Activated CD4-positive, alpha-beta T cell treated with anti-CD3 and anti-CD28 coated beads, Interleukin-2, amount 10 ng/mL, durations not matched to agents 7 days and 5 days (primary cell): ENCODE measurements at places on chromosomes 2 and 18.

- DNase-seq: no peak
Observed at GRCh38 chr2:157839822-157840221, 36.3 kb downstream of the ACVR1 start.

- DNase-seq: no peak
Observed at GRCh38 chr2:196293751-196294515, 122.6 kb upstream of the STK17B start.

- no peak for DNase-seq
Observed at GRCh38 chr2:234329202-234329960, 167.5 kb downstream of the ARL4C start.

DNA sequence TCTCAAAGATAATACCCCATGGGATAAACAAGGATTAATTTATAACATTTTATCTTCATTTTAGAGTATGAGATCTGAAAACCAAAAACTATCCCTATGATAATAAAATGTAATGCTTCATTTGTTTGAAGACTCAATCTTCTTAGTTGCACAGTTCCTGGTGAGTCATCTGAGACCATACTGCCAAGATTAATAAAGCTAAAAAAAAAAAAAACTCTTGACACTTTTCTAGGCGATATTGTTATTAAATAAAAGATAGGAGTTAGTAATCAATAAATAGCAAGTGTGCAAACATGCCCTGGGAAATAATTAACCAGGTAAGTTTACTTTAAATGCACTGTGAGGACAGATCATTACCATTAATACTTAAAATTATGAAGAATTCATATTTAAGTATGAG lies 83.9 kb downstream of the RPE start:
- DNase-seq: no peak

GRCh38 chr2:48435909-48436308 lies 94.0 kb upstream of the STON1 start:
- no peak for DNase-seq

- DNase-seq: no peak
Observed at GRCh38 chr2:176334729-176335128, 65.5 kb downstream of the MTX2 start.

DNA sequence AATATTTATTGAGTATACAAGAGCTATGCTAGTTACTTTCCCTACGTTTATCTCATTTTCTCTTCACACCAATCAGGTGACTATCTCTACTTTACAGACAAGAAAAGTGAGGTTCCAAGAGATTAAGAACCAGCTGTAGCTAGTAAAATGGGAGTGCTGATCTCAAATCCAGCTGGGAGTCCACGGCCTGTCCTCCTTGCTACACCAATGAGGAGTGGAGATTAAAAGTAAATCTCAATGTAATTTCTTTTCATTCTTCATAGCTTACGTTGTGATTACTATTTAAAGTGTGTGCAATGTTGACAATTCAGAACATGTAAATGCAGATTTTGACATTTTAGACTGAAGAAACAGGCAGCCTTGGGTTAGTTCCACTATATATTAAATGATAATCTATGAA lies 53.9 kb upstream of the NRP2 start:
- DNase-seq: no peak

DNA sequence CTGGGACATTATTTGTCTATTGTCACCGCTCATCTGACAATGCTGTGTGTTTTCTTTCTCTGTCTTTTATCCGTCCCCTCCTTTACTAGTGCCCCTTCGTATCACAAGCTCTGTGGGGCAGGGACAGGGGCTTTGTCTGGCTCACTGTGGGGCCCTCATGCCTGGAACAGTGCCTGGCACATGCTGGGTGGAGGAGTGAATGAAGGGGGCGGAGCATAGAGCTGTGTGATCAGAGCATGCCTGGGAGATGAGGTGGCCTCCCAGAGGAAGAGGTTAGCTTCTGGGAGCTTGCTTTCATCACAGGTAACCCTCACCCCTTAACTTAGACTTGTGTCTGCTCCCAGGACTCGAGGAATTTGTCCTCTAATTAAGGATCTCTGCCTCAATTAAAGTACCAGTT lies 16.4 kb downstream of the MTCL1 start:
- DNase-seq: no peak

DNA sequence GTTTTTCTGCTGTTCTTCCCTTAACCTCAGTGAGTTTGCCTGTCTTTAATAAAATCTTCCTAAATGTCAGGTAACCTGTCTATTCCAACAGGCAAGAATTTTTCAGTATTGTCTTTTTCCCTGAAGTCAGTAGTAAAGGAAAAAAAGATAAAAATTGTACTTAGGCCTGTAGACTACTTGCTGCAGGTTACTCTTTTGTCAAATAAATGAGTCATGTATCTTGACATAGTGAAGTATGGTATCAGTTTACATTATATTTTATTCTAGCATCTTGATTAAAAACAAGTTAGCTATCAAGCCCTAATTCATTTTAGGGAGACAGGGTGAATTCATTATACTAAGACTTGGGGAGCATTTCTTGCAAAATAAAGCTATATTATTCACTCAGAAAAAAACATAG lies 59.8 kb downstream of the ITGA4 start:
- no peak for DNase-seq

GRCh38 chr2:43021791-43022509 lies 204.5 kb downstream of the ZFP36L2 start:
- no peak for DNase-seq

- DNase-seq: no peak
Observed at GRCh38 chr2:240466579-240467148, 31.2 kb downstream of the GPC1 start.

DNA sequence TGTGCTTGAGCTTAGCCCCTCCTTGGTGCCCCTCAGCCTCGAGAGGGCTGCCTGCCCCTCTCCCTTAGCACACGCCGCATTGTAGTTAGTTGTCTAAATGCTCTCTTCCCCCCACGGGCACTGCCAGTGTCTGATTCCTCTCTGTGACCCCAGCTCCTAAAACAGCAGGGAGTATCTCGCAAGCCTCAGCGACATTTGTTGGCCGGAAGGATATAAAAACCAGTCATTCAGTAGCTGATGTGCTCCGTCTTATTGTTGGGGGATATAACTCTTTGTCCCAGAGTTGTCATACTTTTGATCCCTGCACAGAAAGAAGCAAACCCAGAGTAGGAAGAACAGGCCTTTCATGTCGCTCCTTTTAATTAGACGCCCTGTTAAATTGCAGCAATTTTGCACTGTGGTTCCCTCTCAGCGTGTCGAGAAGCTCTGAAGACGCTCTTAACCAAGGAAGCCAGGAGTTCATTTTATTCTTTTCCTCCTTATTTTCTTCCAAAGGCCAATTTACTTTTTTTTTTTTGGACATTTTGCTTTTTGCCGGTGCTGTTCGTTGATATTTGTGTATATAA lies 201.8 kb downstream of the KLHL29 start:
- no peak for DNase-seq
